Skin of body (tissue), 3 donors: ENCODE measurements at places on chromosomes 6 and 20. TPM values are rescaled to one million over a fixed set of nuclear protein-coding genes. Genes with fewer than 3 reads are reported as not detected.

The ZNF831 gene
- total RNA-seq: 0.20 TPM

The CASS4 gene
- total RNA-seq: 0.89 TPM

The BPIFB1 gene
- total RNA-seq: not detected

The KIAA0408 gene
- 25.9 TPM for total RNA-seq

The LY6G5B gene
- 4.0 TPM for total RNA-seq

The CCM2L gene
- total RNA-seq: 3.0 TPM

The TXLNB gene
- total RNA-seq: 15.0 TPM

The SMPD2 gene
- 13.1 TPM for total RNA-seq

The CPXM1 gene
- total RNA-seq: 30.5 TPM

The ZNF341 gene
- total RNA-seq: 1.5 TPM

The RANBP9 gene
- total RNA-seq: 41.1 TPM

The POU5F1 gene
- 0.69 TPM for total RNA-seq

The SUN5 gene
- total RNA-seq: not detected

The OVOL2 gene
- 1.8 TPM for total RNA-seq

The NKX2-4 gene
- total RNA-seq: not detected

The CLVS2 gene
- 0.10 TPM for total RNA-seq

The GPX5 gene
- not detected for total RNA-seq

The ATP9A gene
- 24.6 TPM for total RNA-seq

The HLA-DOA gene
- 2.3 TPM for total RNA-seq

The TFAP2C gene
- total RNA-seq: 22.8 TPM

The TRIM10 gene
- 2.2 TPM for total RNA-seq

The CBLN4 gene
- 0.10 TPM for total RNA-seq

The CCN5 gene
- total RNA-seq: 0.20 TPM

The C6orf163 gene
- total RNA-seq: 5.6 TPM

The DOP1A gene
- 55.6 TPM for total RNA-seq

The SFTA2 gene
- total RNA-seq: not detected
